Activated CD8-positive, alpha-beta memory T cell treated with anti-CD3 and anti-CD28 coated beads for 1 hour (primary cell): ENCODE measurements at places on chromosomes 7 and 10.

DNA sequence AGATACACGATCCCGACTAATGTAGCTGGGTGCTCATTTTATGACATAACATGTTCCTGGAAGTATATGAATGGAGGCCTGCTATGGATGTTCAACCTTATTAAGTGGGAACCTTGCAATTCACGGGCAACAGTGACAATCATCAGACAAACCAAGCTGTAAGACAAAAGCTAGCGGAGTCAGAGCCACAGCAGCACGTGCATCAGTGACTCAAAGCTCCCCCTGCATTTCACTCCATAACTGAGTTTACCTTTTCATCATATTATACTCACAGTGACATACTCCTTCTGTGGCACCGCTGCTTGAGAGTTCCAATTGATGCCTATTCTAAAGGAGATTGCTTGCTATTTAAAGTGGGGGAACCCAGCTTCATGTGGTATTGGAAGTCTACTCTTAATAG, 176.0 kb upstream of the PITRM1 start:
- no peak for DNase-seq

DNA sequence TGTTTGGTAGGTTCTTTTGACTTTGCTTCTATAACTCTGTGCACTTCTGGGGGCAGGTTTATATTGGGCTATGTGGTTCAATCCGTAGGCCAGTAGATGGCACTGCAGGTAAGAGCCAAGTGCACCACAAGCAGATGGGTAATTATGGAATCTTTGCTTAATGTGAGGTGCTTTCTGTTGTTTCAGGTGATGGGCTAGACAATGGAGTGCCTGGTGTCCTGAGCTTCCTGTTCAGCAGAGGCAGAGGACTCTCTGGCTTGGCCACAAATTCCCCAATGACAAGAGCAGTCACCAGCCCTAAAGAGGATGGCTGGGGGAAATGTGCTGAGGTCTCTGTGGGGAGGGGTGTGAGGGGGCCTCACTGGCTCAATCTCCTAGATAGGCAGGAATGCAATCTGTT, 455.0 kb downstream of the CCSER2 start:
- DNase-seq = no peak

GRCh38 chr7:133040674-133041073, 41.2 kb downstream of the CHCHD3 start:
- no peak for DNase-seq

GRCh38 chr7:2476776-2477446, 713 bp upstream of the GRIFIN start:
- DNase-seq = no peak

- DNase-seq = no peak
These were observed 194.7 kb downstream of the GALNT17 start for GRCh38 chr7:71326595-71326994.

GRCh38 chr10:35632027-35632426, 10.1 kb downstream of the FZD8 start:
- DNase-seq = no peak

- no peak for DNase-seq
These were observed 1.3 kb downstream of the EIF4EBP2 start for GRCh38 chr10:70405037-70405824.

DNA sequence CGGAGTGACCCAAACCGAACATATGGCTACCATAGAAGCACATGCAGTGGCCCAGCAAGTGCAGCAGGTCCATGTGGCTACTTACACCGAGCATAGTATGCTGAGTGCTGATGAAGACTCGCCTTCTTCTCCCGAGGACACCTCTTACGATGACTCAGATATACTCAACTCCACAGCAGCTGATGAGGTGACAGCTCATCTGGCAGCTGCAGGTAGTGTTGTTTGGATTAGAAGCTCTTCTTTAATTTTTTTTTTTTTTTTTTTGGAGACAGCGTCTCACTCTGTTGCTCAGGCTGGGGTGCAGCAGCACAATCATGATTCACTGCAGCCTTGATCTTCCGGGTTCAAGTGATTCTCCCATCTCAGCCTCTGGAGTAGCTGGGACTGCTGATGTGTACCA, 45.8 kb downstream of the NRF1 start:
- DNase-seq = no peak

DNA sequence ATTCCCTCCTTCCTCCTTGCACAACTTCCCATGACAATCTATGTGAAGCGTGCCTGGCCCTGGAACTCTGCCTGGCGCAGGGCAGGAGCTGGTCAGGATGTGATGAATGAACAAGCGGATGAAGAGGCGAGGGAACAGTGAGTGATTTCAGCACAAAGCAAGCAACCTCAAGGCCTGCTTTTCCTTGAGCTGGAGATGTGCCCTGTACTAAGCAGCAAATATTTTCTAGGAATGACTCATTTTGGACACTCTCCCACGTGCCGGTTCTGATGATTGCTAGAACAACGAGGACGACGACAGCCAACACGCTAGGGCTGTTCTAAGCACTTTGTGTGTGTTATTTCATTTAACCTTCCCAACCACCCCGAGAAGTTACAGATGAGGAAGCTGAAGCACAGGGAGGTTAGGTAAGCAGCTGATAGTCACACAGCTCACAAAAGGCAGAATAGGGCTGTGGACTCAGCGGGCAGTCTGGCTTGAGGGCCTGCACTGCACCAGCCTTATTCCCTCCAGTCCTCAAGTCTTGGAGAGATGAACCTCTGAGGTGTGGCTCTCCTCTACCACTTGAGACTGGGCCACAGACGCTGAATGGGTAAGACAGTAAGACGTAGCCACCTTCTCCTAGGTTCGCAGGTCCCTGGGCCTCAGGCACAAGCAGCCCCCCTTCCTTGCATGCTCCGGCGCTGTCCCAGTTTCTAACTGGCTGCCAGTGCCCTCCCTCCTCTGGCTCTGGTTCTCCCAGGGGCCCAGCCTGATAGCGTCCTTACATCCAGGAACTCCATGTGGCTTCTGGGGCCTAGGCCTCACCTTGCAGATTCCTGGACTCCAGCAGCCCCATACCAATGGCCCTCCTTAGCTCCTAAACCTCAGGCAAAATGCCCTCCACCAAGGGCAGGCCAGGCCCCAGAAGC, 59.0 kb downstream of the YKT6 start:
- no peak for DNase-seq

- no peak for DNase-seq
These were observed 88.0 kb downstream of the DOCK1 start for GRCh38 chr10:126993208-126993607.

GRCh38 chr10:35640474-35640873, 1.6 kb downstream of the FZD8 start:
- DNase-seq = no peak

- DNase-seq = no peak
These were observed 680.7 kb downstream of the SUGCT start for GRCh38 chr7:40815512-40815911.

GRCh38 chr7:147296986-147297385, 1180.4 kb downstream of the CNTNAP2 start:
- no peak for DNase-seq

DNA sequence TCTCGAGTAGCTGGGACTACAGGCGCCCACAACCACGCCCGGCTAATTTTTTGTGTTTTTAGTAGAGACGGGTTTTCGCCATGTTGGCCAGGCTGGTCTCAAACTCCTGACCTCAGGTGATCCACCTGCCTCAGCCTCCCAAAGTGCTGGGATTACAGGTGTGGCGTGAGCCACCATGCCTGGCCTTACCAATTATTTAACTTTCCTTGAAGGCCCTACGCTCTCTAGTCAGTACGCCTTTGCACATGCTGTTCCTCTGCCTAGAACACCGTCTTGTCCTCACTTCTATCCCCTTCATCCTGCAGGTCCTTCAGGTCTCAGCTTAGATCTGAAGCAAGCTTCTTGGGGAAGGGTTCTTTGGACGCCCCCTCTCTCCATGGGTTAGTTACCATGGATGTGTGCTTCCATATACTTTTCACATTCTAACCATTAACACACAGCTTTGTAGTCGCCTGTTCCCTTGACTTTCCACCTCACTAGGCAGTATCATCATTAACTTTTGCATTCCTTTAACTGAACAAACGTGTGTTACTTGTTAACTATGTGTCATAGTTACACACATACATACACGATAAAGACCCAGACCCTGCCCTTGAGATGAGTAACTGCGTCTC, 592 bp upstream of the ATP6V1F start:
- no peak for DNase-seq

GRCh38 chr7:110534241-110534931, 556.5 kb upstream of the LRRN3 start:
- no peak for DNase-seq

DNA sequence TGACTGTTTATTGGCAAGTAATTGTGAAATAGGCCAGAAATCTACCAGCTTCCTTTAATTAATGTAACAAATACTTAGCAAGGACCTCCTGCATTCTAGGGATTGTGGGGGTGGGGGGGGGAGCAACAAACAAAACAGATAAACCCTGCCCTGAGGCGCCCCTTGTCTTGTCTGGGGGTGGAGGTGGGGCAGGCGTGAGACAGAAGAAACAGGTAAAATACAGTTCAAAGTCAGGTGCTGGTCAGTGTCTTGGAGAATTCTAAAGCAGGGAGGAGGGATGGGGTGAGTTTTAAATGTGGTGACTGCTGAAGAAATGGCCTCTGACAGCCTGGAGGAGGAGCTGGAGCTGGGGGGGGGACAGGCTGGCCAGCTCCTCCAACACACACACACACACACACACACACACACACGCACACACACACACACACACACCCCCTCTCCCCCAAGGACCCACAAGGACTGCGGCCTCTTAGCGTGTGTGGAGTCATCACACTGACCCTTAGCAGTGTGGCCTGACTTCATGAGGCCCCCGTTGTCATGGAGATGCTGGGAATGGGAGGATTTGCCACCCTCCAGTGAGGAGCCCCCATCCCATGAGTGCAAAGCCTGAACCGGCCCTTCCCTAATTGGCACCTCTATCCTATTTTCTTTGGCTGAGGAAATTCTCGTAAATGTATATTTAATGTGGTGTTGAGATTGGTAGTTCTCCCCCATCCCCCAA, 190.4 kb downstream of the MGMT start:
- no peak for DNase-seq

DNA sequence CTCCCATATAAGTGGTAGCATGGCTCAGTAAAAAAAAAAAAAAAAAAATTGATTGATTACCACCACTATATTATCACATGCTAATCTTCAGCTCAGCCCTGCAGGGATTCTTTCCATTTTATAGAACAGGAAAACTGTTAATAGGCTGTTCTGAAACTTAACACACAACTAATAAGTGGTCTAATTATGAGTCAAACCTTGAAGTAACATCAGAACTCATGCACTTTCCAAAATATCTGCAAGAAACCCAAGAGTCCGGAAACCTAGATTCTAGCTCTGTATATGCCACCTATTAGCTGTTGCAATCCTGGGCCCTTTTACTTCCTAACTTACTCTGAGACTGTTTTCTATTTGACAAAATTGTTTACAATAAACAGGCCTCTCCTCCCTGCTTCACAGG, 23.9 kb downstream of the SEM1 start:
- no peak for DNase-seq

GRCh38 chr7:112056409-112056808, 149.8 kb downstream of the DOCK4 start:
- DNase-seq = no peak

DNA sequence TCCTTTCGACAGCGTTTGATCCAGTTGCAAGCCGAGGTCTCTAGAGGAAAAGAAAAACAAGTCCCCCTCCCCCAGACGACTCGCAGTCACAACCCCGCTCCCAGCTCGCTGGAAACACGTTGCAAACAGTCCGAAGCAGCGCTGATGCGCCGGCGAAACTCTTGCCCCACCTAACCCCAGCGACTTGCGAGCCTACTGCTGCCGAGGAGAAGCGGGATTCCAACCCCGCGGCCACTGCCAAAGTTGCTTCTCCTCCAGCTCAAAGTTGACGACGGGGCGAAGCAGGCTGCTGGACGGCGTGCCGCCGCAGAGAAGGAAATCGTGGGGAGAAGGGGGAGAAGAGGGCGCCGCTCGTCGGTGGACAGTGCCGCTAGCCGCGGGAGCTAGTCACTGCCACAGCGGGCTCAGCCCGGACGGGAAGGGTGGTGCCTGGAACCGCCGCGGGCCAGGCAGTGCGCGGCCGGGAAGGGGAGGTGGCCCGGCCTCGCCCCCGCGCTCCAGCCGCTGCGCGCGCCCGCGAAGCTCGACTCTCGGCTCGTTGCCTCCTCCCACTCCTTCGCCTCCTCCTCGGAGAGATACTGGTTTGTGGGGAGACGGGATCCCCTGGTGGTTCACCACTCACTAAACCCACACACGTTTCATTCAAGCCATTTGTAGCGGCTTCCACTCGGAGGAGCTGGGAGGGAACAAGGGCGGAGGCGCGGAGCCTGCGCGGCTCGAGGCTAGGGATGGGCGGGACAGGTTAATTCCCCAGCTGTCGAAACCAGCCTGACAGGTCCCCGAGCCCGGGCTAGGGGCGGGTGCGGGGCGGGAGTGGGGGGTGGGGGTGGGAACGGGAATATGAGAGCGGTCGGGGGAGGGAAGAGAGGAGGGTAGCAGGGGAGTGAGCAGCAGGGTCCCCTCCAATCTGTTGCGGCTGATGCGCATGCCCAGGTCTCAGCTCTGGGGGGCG, at the start of gene GPR37:
Gene GPR37, minus strand, starts transcription at position 392 of the 952 bp plus-strand sequence. CDS start 816 bp downstream, outside the sequence.
- DNase-seq = no peak

GRCh38 chr10:33388382-33388781, 53.9 kb upstream of the NRP1 start:
- DNase-seq = no peak

GRCh38 chr10:84077768-84078167, 61.5 kb upstream of the GHITM start:
- DNase-seq = no peak

DNA sequence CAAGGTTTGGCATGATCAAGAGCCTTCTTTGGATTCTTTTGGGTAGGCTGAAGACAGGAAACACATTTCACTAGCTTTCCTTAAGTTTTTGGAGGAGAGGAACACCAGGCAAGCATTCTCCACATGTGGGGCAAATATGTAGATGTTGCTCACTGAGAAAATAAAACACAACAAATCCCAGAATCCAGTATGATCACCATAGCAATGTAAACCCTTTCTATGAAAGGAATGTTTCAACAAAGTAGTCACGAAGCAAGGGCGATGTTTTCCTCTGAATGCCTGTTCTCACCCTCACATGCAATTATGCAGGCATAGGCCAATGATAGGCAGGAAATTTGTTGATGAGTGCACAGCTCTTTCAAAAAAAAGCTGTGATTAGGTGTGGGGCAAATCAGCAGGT, 20.5 kb upstream of the CEP41 start:
- no peak for DNase-seq
